ENCODE measurements at places on chromosomes 3 and 15. TPM values are rescaled to one million over a fixed set of nuclear protein-coding genes. Genes with fewer than 3 reads are reported as not detected.

EPHB1 gene
- polyA plus RNA-seq: 24.0 TPM

DNA sequence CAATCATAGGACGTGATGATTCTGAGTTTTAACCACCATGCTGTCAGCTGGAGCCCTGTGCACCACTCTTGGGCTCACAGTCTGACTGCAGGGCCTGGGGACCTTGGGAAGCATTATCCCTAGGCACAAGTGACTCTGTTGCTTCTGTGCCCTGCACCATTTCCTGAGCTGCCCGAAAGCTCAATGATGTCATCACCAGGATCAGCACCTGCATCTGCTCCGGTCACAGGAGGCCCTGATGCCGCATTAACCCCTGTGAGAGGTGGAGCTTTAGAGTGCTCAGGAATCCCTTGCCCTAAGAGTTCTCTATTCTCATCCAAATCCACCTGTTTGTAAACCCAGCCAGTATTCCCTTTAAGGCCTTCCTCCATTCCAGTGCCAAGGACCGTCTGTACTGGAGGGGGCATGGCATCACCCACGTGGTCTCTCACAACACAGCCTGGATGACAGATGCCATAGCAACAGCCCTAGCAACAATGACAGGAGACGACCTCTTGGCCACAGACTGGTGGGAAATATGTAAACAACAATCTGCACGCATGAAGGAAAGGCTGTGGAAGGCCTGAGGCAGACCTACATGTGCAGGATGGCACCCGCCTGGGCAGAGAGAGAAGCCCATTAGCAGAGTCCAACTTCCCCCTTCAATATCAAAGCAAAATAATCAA lies 37.9 kb downstream of the NTRK3 start:
- DNase-seq: no peak

DNA sequence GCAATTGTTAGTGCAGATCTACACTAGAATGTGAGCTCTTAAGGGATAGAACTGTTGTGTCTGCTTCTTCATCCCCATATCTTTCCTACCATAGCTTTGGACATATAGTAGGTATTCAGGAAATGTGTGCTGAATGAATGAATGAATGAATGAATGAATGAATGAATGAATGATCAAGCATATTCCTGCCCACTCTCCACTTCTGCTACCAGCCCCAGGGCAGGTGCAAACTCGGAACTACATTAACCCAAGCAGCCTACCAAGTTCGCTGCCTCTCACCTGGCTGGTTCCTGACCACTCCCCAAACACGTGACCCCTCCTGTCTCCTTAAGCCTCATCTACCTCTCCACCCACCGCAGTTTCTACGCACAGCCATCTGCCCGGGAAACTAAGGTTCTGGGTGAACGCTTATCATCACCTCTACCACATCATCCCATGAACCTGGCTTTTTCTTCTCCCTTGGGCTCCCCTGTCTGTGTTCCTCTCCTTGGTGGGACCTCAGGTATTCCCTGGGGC lies 26.8 kb downstream of the PAQR5 start:
- DNase-seq: no peak

DNA sequence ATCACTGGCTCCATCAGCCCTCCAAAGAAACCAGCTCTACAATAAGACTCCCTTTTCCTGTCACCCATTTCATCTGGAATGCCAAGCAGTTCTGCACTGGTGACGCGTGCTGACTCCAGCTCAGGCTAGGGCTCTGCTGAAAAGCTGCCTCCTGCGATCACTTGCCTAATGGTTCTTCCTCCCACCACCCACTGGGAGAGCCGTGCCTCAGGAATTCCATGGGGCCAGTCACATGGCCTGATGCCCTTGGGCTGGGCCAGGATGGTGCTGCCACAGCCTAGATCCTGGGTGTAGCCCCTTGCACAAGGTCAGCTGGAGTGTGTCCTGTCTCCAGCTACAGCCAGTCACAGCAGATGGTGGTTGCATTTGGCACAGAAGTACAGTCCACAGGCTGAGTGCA lies 98.9 kb downstream of the DNAJB8 start:
- DNase-seq: no peak

- no peak for DNase-seq
Measured at GRCh38 chr3:69774029-69774428, 34.8 kb downstream of the MITF start.

DNA sequence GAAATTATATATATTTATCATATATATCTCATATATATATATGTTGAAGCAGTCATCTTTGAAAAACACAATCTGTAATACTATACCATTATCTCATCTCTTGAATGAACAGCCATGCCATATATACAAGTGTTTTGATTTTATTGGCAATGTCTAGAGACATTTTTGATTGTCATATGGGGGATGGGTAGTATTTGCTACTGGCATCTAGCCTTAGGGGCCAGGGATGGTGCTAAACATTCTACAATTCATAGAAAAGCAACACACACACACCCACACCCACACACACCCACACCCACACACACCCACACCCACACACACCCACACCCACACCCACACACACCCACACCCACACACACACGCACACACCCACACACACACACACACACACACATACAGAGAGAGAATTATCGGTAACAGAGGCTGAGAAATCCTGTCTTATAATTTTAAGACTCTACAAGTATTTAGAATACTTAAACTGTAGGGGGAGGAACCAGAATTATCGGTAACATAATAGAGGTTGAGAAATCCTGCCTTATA lies 11.1 kb upstream of the PIK3R4 start:
- no peak for DNase-seq

- DNase-seq: no peak
Measured at GRCh38 chr15:34757262-34757661, 2.5 kb upstream of the GJD2 start.

DNA sequence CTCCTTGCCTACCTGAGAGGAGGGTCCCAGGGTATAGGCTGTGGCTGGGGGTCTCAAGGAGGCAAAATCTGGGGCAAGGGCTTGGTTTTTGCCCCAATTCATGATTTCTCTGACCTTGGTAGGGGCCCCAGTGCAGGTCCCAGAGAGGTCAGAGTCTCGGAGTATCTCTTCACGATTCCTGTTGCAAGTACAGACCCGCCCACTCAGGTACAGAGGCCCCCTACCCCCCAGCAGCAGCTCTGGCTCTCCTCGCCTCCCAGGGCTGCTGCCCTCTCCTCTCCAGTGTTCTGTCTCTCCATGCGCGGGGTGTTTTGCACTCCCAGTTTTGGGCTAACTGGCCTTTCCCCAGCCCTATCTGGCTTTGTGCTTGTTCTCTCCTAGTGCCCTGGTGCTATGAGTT lies 5.4 kb upstream of the JMJD7 start:
- no peak for DNase-seq

GRCh38 chr3:129161860-129162271 lies 1.0 kb upstream of the ISY1 start:
- no peak for DNase-seq

- DNase-seq: no peak
Measured at GRCh38 chr3:37028329-37028728, 35.0 kb downstream of the MLH1 start.

GRCh38 chr15:80779658-80780415 lies 667 bp downstream of the CEMIP start:
- DNase-seq: no peak

SCN5A gene
- 6.7 TPM for polyA plus RNA-seq

DNAJC13 gene
- 41.5 TPM for polyA plus RNA-seq

Measured in muscle of arm (tissue), 14 donors.